Left lung (tissue), 14 donors: ENCODE measurements at places on chromosomes 6 and 20. TPM values are rescaled to one million over a fixed set of nuclear protein-coding genes. Genes with fewer than 3 reads are reported as not detected.

- H3K4me3 ChIP-seq, result no peak overlapping the region
- no peaks in the 10 kb centered on the region for H3K27me3 ChIP-seq
- H3K27ac ChIP-seq, result peak overlapping the region; percentile 53
- peaks cover 6% of the 10 kb centered on the region for H3K4me1 ChIP-seq
- H3K36me3 ChIP-seq, result peaks cover 75% of the 10 kb centered on the region
- no peak for DNase-seq
These were observed 188.3 kb downstream of the SASH1 start for GRCh38 chr6:148530976-148531375.

GRCh38 chr6:163418311-163419029, 4.0 kb downstream of the QKI start:
- no peak for DNase-seq
- peak overlapping the region; percentile 5 for H3K4me3 ChIP-seq
- peak overlapping the region; percentile 100 for H3K27ac ChIP-seq

DNA sequence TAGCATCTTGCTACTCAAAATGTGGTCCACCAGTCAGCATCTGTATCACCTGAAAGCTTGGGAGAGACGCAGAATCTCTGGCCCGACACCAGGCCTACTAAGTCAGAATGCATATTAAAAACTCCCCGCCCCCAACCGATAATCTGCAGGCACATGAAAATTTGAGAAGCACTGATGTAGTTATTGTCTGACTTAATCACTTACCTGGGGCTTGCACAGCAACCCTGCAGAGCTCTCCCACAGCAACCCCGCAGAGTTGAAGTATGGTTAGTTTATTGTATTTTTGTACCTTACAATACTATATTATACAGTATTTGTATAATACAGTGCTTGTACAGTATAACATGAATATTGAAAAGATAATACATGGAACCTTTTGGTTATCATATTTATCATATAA, 53.7 kb downstream of the KLHL31 start:
- no peaks in the 10 kb centered on the region for H3K4me1 ChIP-seq
- H3K36me3 ChIP-seq, result no peaks in the 10 kb centered on the region
- H3K27ac ChIP-seq, result no peak overlapping the region
- DNase-seq, result no peak

The E2F3 gene
- 15.0 TPM for polyA plus RNA-seq

The ZBTB46 gene
- polyA plus RNA-seq, result 9.5 TPM

The GSTA3 gene
- polyA plus RNA-seq, result 0.91 TPM
